ENCODE measurements at places on chromosomes 2 and 18.

DNA sequence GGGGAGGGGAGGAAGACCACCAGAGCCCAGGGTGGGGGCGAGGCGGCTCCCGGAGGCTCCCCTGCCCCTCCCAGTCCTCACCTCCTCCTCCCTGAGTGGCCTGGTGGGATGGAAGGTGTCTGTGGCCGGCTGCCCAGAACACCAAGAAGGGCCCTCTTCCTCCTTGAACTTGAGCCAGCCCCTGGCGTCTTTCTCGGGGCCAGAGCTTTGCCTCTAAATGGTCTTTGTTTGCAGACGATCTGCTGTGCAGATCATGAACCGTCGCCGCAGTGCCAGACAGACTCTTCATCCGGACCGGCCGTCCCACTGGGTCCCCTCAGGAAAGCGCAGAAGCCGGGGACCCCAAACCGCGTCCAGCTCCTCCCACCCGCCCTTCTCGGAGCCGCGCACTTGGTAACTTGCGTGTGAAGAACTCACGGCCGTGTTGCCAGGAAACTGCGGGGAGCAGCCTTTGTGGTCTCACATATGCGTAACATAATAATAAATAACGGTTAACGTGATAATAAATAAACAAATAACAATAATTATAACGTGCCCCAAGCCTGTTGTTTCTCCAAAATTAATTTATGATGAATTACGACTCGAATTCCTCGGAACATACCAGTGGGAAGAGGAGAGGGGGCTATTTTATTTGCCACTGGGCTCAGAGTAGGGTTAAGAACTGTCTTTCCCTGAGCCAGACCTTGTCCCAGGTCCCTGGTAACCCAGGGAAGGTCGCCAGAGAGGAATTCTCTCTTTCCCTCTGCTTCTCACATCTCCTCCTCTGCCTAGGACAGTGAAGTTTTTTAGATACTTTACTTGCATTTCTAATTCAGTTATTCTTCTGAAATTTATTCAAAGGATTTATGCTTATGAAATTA lies 41.0 kb downstream of the PTGR3 start:
- DNase-seq, result no peak

DNA sequence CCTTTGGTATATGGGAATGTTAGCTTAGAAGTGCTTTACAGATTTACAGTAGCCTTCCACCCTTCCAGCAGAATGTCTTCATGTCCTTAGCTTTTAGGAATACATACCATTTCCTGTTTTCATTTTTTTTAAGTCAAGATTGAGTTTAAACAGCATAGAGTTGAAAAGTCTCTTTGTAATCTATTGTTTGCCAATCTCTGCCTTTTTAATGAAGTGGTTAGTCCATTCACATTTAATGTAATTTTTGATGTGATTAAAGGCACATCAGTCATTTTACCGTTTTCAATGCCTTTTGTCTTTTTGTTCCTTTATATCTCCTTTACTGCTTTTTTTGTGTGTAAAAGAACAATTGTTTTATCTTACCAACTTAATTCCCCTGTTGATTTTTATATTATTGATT lies 233.4 kb upstream of the SMIM21 start:
- no peak for DNase-seq

GRCh38 chr2:41998186-41999127 lies 49.4 kb upstream of the PKDCC start:
- DNase-seq, result no peak

- no peak for DNase-seq
These were observed 235.3 kb downstream of the ANKRD36 start for GRCh38 chr2:97348265-97348664.

DNA sequence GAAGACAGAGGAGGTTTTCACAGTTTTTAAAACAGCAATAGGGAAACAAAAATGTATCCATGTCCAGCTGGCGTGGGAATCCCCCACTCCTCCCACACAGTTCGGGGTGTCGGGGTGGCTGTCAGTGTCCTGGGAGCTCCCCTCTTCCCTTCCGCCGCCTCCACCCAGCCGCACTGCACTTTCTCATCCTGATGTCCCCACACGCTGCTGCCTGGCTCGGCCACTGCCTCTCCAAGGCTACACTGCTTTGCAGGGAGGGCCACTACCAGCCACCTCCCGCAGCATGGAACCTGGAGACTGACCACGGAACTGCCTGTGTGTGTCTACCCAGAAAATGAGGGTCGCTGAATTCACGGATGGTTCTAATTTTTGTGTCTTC lies 138.7 kb upstream of the CTDP1 start:
- no peak for DNase-seq

DNA sequence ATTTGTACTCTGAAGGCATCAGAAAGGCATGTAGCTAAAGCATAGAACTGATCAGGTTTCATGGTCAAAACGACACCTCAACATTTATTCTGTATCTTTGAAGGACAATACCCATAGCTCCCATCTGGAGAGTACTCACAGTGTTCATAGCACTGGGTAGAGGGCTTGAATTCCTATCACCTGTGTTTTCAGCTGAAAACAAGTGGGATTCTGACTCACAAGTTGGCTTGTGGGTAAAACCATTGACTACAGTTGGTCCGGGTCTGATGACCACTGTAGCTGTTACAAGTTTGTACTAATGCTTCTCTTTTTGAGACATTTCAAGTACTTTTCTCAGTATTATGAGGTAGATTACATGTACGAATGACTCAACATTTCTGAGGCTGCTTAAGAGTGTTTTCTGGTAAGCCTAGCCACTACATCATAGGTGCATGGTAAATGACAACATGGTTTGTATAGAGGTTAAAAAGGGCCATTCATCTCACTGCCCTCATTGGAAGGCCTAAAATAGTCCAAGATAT lies 68.6 kb upstream of the PELI1 start:
- DNase-seq, result no peak

GRCh38 chr2:227788561-227789018 lies 25.1 kb upstream of the CCL20 start:
- no peak for DNase-seq

DNA sequence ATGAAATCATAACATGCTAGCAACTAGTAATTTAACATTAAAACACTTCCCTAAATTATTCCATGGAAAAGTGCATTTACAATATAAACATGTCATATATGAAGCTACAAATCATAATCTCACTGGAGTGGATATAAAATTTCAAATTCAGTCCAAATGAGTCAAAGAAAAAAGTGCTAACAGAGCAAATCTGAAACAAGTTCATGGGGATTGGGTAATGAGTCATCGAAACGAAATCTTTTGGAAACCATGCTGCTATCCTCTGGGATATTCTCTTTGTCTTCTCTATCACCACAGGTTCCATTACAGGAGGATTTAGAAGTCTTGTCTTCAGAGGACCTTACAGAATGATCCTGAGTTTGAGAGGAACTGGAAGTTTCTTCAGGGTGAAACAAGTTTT lies 34.1 kb downstream of the STK17B start:
- DNase-seq, result no peak

DNA sequence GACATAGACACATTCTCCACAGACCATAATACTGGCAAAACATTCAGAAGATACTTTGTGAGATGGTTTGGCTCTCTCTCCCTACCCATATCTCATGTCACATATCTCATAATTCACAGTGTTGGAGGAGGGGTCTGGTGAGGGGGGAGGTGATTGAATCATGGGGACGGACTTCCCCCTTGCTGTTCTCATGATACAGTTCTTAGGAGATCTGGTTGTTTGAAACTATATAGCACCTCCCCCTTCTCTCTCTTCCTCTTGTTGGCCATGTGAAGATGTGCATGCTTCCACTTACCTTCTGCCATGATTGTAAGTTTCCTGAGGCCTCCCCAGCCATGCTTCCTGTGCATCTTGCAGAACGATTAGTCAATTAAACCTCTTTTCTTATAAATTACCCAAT lies 61.1 kb downstream of the HK2 start:
- no peak for DNase-seq

DNA sequence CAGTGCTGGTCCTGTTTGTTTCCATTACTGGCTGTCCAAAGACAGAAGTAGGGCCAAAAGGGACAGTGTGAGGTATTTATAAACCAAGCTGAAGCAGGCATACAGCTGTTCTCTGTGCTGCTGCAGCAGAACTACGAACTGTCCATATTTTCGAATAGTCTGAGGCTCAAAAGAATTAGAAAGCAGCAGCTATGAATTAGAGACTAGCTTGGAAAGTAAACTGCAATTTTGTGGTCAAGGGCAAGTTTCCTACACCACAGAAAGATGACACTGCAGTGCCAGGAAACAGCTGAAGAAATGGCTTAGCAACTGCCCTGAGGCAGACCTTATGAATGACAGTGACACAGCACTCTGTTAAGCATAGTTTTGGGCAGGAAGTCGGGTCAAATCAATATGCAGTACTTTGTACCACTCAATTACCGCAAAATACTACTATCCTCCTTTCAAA lies 125.3 kb downstream of the TMEM131 start:
- DNase-seq, result no peak

DNA sequence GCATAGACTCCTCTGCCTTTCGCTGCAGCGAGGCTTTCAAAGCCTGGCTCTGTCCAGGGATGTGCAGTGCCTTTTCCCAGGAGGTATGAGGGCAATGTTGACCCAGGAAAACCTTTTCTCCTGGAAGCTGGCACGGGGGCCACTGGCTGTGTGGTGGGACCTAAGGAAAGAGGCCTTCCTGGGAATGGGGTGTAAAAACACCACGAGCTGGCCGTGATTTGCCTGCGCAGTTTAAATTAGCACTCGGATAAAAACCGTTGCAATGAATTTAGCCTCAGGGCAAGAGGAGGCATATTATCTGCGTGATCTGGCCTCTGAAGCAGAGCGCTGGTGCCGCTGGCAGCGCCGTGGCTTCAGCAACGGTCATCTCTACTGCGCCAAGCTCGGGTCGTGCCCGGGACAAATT lies 3.0 kb downstream of the OSR1 start:
- DNase-seq, result no peak

DNA sequence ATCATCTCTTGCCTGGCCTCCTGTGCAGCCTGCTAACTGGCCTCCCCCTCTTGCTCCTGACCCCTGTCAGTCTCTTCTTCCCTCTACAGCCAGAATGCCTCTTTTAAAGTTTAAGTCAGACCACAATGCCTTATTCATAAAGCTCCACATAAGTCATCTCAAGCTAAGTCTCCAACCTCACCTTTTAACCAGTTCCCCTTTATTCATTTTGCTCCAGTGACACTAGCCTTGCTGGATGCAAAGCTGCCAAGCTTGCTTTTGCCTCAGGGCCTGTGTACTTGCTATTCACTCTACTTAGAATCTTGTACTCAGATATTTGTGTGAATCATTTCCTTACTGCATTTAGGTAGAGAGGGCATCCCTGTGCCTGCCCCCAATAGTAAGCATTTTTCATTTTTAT lies 180.9 kb downstream of the PDE1A start:
- DNase-seq, result no peak

DNA sequence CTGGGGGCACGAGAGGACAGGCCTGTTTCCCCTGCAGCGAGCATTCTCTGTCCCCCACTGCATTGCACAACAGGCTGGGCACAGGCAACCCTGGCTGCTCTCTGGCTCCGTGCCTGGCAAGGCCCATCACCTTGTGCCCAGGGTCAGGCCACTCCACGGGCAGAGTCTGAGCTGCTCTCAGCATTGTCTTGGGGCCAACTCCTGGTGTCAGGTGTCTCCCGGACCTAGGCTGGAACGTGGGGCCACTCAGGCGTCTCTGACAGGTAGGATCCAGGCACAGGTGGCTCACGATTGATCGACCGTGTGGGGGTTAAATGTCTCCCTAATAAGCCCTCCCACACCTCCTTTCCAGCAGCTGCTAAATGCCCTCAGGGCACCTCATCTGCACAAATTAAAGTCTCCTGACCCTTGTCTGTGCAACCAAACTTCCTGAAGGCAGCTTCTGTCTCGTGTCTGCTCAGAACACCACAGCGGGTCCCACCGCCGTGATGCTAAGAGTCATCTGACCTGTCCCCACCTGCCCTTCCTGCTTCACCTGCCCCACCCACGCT lies 66.6 kb upstream of the GPC1 start:
- no peak for DNase-seq

- no peak for DNase-seq
These were observed 102.2 kb upstream of the FZD7 start for GRCh38 chr2:201931475-201931874.

DNA sequence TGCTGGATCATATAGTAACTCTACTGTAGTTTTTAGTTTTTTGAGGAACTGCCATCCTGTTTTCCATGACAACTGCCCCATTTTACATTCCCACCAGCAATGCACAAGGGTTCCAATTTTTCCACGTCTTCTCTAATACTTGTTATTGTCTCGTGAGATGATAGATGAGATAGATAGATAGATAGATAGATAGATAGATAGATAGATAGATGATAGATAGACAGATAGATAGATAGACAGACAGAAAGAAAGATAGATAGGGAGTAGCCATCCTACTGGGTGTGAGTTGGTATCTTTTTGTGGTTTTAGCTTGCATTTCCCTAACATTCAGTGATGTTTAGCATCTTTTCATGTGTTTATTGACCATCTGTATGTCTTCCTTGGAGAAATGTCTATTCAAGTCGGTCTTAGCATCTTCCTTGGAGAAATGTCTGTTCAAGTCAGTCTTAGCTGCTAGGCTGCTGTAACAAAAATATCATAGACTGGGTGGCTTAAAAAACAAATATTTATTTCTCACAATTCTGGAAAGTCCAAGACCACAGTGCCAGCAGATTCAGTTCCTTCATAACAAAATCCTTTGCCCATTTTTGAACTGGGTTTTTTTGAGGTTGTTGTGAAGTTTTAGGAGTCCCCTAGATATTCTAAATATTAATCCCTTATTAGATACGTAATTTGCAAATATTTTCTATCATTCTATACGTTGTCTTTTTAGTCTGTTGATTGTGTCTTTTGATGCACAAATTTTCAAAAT lies 98.5 kb downstream of the BIN1 start:
- no peak for DNase-seq

GRCh38 chr2:175844169-175844568 lies 157.9 kb downstream of the LNPK start:
- no peak for DNase-seq

DNA sequence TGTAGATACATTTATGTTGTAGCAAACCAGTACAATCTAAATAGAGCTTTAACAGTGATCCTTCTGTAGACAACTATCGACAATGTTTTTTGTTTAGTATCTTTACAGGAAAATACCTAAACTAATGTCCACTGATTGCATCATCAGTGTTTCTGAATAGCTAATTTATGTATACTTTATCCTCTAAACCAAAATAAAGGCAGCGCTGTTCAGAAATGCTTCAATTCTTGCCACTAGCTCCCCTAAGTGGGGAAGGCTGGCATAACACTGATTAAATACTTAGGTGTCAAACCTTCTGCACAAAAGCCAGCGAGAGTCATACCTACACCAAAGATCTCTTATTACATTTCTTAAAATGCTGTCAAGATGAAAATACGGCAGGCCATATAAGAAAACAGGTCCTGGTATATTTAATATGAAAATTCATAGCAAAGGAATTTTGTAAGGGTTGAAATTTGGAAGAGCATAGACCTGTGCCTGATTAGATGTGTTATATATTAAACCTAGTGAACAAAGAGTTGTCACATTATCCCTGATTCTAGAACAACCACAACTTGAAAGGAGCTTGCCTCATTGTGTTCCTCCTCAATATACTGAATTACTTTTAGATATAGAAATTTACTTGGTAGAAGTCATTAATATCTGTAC lies 1693.4 kb upstream of the SLC39A10 start:
- DNase-seq, result no peak

DNA sequence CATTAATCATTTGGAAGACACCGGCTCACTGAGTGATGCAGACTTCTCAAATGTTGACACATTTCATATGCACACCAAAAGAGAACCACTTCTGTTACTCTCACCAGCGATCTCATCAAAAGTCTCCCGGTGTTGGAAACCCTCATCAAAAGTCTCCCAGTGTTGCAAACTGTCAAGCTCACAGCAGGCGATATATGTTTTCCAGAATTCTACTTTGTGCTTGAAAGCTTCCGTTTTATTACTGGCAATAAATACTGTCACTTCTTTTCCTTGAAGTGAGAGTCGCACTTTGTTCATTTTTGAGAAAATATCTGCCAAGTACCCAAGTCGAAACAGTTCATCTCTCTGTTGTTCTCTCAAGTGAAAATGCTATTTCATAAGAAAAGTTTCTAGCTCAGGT lies 20.5 kb downstream of the MLPH start:
- DNase-seq, result no peak
